ENCODE measurements at places on chromosomes 3 and 15.

DNA sequence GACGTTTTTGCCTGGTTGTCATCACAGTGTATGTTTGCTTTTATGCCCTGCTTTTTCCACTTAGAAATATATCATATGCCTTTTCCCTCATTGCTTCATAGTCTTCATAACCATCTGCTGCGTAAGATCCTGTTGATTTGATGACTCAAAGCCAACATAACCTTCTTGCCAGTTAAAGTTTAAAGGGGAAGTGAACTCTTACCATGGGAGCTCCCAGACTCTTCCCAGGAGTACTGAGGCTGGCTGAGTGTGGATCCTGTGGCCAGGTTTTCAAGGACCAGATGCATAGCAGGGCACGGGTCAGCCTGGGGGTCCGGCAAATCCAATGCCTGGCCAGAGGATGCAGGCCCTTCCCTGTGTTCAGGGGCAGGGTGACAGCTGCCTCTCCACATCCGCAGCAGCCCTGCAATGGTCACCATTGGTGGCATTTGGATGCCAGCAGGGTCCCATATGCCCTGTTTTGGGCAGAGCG lies 42.0 kb upstream of the SACM1L start:
- DNase-seq: no peak

DNA sequence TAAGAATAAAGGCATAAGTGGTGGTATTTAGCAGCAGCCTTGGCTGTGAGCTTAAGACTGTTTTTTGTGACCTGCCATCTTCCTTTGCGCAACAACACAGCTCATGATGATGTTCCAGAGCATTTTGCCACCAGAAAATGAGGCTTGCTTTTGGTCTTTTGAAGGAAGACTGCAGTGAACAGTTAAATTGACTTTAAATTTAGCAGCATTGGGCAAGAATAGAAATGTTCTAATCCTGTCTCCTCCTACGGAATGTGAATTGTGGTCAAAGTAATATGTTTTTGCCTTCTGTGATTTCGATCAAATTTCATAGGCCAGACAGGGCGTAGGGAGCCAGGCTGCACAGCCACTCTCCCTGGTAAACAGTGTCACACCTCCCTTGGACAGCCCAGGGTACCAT lies 460.7 kb upstream of the RASGRP1 start:
- DNase-seq: no peak

DNA sequence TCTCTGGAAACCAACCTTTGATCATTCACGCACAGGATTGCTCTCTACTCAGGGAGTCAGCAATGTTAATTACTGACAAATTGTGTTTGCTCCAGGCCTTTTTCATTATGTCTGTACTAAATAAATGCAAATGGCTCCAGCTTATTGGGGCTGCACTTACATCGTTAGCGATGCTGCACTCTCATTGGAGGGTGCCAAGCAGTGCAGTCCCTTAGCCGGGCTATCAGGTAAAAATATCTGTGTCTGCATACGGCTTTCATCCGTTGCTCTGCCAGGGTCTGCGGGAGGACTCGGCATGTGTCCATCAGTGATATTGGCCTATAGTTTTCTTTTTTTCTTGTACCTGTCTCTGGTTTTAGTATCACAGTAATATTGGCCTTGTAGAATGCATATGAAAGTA lies 471.5 kb upstream of the CADM2 start:
- DNase-seq: no peak

- no peak for DNase-seq
Measured at GRCh38 chr15:68299436-68299835, 21.9 kb downstream of the FEM1B start.
